ENCODE measurements at places on chromosomes 3 and 15.

- no peak for DNase-seq
Observed at GRCh38 chr3:56157693-56158362, 310.4 kb downstream of the ERC2 start.

GRCh38 chr3:58366699-58367098, 34.0 kb downstream of the PXK start:
- peak; percentile 6 for DNase-seq

GRCh38 chr15:70742928-70743327, 20.4 kb downstream of the UACA start:
- DNase-seq: no peak

GRCh38 chr3:119571688-119572087, 7.6 kb upstream of the ADPRH start:
- DNase-seq: no peak

- DNase-seq: no peak
Observed at GRCh38 chr15:78147566-78147965, 1.6 kb upstream of the IDH3A start.

DNA sequence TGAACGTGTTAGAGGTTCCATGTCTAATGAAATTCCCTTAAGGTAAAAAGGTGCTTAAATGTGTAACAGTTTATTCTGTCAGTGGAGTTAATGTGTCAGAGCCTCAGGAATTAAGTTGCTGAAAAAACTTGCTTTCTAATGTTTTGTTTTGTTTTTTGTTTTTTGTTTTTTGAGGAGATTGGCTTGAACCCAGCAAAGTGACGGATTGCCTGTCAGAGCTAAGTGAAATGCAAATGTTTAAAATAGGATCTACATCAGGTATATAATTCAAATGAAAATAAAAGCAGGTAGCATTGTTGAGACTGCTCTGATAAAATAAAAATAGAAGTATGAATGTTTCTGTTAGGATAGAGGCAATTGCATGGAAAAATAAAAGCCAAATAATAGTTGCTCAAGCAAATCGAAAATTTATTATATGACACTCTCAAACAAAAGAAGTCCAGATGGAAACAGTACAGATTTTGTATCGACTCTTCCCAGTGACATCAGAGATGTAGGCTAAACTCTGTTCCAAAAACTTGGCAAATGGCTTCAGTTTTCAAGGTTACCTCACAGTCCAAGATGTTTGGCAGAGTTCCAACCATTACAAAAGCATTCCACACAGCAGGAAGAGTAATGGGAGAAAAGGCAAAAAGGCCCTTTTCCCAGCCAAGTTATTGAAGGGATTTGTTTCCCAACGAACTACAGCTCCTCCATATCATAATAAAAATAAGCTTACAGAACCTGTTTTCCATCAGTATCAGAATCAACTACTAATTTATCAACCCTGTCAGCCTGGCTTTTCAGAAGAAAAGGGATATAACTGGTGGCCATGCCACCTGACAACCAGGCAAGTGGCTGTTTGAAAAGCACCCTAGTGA, 291.0 kb downstream of the TBL1XR1 start:
- peak; percentile 52 for DNase-seq

GRCh38 chr3:192188218-192188835, 539.0 kb downstream of the FGF12 start:
- DNase-seq: peak; percentile 15

GRCh38 chr3:184567946-184568559, 6.5 kb downstream of the EPHB3 start:
- no peak for DNase-seq

DNA sequence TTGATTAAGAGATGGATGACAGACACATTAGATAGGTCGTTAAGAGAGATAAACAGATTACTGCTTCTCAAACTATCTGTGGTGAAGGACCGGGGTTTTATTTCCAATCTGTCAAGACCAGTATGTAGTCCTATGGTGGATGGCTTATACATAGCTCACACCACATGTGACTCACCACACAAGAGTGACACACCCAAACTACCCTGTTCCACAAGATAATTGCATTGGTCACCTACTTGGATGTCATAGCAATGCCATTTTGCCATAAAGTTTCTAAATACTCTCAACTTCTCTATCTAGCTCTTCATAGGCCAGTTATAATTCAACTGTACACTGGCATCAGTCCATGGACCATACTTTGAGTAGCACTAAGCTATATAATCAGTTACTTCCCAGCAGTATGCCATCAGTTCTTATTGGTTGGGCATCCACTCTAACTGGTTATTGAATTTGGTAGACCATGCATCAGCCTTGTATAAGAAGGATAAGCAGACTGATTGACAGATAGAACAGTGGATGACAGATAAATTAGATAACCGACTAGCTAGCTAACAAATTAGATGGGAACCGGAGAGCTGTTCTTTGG, 11.6 kb downstream of the WWTR1 start:
- DNase-seq: peak; percentile 63

GRCh38 chr3:128864351-128864811, 15.0 kb upstream of the ACAD9 start:
- no peak for DNase-seq

GRCh38 chr15:80942746-80943565, 46.7 kb downstream of the MESD start:
- DNase-seq: no peak

GRCh38 chr3:129616713-129617112, 10.2 kb upstream of the PLXND1 start:
- DNase-seq: no peak

DNA sequence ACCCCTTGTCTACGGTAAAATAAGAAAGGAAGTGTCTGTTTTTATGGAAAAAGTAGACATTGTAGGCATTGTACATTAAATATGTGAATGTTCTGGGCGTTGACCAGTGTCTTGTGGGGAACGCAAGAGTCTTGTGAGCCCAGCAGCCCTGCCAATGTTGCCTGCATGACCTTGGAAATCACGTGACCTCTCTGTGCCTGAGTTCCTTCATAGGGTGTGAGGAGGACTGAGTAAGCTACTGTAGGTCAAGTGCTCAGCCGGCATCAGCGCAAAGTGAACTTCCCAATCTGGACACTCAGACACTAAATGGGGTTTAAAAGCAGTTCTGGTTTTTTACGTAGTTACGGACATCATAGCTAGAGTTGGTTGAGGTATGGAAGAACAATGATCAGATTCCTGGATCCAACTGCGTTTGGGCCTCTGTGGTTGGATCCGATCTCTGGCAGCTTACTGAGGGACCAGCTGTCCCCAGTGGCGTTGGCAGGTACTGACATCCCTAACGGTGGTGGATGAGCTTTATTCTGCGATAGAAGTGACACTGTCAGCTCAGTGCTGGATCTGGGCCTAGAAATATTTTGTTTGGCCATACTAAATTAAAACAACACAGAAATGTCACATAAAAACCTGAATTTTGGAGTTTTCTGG, 63.8 kb downstream of the SPSB4 start:
- DNase-seq: no peak

- no peak for DNase-seq
Observed at GRCh38 chr15:93968773-93969172, 262.6 kb upstream of the MCTP2 start.

DNA sequence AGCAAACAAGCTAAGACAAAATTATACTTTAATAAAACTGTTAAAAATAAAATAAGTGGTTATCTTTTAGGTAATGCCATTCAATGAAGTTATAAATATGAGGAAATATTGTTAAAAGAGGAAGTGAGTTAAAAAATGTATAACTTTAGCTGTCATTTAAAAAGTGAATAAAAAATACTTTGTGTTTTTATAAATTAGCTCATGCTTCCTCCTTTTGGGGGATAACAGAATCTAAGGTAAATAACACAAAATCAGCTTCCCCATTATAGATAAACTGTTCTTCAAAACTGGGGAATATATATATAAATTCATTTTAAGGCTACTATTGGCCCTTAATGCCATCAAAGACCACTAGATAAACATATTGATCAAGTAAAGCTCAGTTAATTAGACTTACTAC, 113.7 kb upstream of the AADACL2 start:
- DNase-seq: no peak

DNA sequence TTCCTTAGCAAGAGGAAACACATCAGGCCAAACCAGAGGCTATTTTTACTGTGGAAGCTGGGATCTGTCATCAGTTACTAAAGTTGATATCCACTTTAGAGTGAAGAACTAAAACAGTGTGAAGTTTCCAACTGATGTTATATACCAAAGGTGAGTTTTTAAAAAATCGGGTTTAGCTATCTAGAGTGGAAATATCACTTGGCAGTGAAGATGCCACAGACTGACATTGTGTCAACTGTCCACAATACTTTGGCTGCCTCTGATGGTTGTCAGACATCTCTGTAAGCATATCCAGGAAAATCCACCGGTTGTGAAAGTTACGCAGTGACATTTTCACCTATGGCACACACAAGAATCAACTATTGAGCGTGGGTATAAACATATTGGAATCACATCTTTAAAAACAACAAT, 9.2 kb downstream of the ZIC1 start:
- DNase-seq: peak; percentile 4

GRCh38 chr3:42701371-42702065, 1.1 kb downstream of the HHATL start:
- no peak for DNase-seq

GRCh38 chr3:16085884-16086608, 88.4 kb upstream of the GALNT15 start:
- DNase-seq: no peak

DNA sequence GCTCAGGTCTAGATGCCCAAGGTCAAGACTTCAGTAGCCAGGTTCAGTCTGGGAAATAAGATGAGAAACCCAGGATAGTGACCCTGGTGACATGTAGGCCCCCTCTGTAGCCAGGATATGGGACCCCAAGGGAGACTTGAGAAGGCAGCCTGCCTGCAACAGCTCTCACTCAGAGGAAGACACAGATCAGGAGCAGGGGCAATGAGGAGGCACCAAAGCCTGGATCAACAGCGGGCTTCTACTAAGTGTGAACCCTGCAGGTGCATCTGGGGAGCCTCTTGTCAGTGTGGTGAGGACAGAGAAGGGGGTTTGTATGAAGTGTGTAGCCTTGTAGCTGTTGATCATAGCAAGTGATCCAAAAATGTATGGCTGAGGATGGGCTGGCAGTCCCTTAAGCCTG, 25.4 kb downstream of the PLA2G4F start:
- DNase-seq: no peak

- DNase-seq: no peak
Observed at GRCh38 chr3:76479161-76479650, 560.7 kb upstream of the ROBO2 start.

DNA sequence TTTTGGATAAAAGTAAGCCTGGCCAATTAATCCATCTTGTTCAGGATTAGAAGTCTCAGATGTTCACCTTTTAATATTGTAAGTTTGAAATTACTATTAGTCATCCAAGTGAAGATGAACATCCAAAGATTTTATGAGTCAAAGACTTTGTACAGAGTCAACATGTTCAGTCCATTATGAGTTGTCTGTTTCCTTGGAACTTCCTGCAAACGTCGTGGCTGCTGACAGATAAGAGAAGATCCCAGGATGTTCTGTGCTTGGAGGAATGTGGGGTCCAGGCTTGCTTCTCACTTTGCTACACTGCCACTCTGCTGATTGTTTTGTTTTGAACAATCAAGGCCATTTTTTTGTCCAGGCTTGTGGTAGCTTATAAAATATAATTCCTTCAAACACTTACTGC, 74.3 kb upstream of the SLCO2A1 start:
- no peak for DNase-seq
